NCI-H524 (cell line): ENCODE measurements at places on chromosomes 16 and 17.

DNA sequence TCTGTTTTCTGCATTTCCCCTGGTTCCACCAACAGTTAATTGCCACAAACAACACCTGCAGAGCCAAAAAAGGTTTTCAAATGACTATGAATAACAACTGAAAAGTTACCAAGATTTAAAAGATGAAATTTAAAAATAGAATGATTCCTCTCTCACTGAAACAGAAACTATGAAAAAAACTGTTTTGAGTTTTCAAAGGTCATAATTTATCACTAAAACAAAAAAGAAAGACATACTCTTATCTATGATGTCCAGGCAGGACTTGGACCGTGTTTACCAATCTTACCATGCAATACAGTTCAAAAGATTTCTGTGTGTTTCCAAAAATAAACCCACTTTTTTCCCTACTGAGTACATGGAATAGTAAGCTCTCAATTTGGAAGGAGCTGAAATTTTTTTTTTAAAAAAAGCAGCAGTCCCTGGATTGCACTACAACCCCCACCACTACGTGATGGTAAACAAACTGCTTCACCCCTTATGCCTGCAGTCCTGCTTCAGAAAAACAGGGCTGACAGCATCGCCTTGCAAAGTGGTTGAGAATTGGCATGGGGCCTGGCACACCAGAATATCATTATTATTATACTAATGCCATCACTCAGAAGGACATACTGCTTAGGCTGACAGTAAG, 8.5 kb downstream of the TXNDC11 start:
- no peak for DNase-seq

GRCh38 chr17:9956474-9957131, 51.5 kb upstream of the RCVRN start:
- no peak for DNase-seq

- DNase-seq = no peak
Measured at GRCh38 chr16:27838536-27839175, 224.9 kb downstream of the GSG1L start.

DNA sequence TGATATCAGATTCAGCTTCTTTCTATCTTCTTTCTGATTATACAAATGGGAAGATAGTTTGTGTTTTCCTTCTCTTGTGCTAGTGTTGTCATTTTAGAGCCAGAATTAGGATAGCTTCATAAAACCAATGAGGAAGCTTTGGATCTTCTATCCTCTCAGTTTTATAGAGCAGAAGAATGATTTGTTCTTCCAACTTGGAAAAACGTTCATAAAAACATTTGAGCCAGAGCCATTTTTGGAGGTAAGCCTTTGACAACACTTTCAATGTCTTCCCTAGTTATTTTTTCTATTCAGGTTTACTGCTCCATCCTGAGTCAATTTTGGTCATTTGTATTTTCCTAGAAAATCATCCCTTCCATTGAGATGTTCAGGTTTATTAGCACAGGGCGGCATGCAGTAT, 91.2 kb upstream of the MYOCD start:
- no peak for DNase-seq

GRCh38 chr16:88963583-88963982, 13.4 kb downstream of the CBFA2T3 start:
- DNase-seq = no peak

DNA sequence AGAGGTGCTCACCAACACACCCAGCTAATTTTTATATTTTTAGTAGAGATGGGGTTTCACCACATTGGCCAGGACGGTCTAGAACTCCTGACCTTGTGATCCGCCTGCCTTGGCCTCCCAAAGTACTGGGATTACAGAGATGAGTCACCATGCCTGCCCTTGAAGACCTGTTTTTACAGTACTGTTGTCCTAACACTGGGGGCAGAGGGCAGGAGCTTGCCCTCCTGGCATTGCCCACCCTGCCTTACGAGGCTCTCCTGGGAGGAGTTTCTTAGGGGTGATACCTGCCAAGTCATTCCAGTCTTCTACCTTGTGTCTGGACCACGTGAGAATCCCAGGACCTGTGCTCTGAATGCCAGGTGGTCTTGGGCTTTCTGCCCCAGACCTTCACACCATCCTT, 2.7 kb downstream of the ASPSCR1 start:
- no peak for DNase-seq

- DNase-seq = no peak
Measured at GRCh38 chr17:72445055-72445991, 324.5 kb downstream of the SOX9 start.

DNA sequence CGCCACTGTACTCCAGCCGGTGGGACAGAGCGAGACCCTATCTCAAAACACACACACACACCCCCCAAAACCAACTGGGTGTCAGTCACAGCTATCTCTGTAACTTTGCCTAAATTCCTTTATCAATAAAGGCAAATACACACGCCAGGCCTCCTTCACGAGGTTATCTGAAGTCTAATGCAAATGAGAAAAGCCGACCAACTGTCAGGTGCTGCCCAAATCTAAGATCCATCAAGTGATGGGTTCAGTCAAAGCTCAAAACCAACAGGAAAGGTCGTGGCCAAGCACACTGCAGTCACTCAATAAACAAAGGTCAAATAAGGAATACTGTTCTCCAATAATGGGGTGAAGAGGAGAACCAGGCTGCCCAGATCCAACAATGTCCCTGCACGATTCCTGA, 1.1 kb downstream of the ANKFY1 start:
- DNase-seq = no peak

DNA sequence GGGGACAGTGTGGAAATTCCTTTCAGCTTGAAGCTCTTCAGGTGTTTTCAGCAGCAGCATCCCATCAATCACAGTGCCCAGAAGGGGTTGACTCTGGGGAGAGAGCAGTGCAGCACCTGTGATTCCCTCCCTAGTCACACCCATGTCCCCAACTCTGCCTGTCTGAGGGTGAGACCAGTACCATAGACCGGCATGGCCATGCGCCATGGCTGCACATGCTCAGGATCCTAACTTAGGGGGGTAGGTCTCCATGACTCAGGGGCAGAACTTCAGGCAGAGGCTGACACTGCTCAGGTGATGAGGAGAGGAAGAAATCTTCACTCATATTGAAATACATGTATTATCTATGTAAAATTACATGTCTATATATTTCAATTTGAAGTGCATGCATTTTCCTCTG, 19.9 kb downstream of the CES1 start:
- no peak for DNase-seq

GRCh38 chr17:40791111-40791510, 8.6 kb downstream of the KRT28 start:
- DNase-seq = no peak

GRCh38 chr17:17950806-17951205, 21.4 kb downstream of the TOM1L2 start:
- DNase-seq = no peak

DNA sequence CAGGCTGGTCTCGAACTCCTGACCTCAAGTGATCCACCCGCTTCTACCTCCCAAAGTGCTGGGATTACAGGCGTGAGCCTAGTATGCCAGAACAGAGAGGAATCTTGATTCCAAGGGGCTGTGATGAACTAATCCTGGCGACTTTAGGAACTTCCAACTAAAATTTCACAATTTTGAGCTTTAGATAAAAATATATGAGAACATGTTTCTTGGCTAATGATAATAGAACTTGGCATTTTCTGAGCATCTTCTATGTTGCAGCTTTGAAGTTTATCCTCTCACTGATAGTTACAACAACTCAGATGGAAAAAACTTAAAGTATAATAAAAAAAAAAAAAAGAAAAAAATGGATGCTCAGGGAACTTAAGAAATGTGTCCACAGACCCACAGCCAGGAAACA, 69.8 kb upstream of the WSCD1 start:
- no peak for DNase-seq

DNA sequence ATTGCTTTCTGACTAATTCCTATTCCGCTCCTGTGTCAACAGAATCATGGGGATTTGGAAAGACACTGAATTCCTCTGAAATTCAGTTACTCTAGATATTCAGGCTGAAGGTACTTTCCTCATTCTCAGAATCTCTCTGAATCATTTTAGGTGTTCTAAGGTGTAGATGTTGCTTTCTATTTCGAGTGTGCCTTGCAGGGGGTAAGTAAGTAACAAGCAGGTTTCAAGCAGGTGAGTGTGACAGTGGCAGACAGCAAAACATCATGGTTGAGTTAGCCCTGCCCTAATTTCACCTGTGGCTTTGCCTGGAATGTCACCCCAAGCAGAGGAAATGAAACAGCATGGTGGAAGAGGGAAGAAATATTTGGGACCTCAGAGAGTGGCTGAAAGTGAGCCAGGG, 75.1 kb downstream of the SHISA9 start:
- DNase-seq = no peak

DNA sequence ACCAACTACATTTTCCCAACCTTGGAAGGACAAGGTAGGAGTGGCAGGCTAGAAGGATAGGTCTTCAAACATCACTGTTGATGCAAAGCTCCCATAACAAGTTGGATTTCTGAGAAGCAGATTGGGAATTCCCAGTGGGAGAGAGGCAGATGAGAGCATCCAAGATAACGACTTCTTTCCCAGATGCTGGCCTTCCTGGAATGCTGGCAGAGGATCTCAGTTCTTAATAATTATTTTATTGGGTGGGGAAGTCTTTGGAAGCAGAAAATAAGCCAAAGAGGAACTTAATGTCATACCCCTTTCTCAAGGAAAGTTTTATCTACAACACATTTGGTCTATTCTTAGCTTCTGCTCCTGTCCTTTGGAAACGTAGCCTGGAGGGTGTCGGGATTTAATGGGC, 64.5 kb downstream of the MPRIP start:
- DNase-seq = no peak

DNA sequence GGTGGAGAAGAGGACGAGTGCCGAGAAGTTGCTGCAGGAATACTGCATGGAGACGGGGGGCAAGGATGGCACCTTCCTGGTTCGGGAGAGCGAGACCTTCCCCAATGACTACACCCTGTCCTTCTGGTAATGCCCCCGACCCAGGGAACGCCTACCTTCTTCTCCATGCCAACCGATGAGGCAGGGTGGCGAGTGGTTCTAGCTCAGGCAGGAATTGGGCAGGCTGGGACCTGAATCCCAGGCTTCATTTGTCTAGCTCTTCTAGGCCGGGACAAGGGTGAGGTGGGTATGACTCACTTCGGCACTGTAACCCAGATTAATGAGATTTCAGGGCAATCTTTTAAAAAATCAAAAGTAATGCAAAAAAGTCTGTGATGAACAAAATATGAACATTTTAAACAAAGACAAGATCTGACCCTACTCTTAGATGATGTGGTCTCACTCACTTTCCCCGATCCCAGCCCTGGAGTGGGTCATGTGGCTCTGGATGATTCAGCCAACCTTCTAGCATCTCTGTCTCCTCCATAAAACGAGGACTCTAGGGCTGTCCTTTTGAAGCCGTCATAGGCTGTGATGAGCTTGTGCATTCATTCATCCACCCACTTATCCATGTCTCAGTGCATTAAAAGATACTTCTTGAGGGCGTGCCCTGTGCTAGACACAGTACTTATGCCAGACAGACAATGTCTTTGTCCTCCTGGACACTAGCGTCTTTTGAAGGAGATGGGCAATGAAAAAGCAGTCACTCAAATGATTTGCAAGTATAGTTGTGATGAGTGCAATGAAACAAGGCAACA, 102.6 kb downstream of the SDR42E1 start:
- no peak for DNase-seq

GRCh38 chr16:87135246-87136030, 181.8 kb downstream of the C16orf95 start:
- no peak for DNase-seq

DNA sequence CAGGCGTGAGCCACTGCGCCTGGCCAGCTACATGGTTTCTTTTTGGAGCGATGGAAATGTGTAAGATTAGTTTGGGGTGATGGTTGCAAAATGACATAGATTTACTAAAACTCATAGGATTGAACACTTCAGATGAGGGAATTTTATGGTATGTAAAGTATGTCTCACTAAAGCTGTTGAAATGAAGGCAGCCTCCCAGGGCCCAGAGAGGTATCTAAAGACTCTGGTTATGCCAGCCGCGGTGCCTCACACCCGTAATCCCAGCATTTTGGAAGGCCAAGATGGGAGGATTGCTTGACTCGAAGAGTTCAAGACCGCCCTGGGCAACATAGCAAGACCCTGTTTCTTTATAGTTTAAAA, 254.9 kb downstream of the PARN start:
- no peak for DNase-seq

DNA sequence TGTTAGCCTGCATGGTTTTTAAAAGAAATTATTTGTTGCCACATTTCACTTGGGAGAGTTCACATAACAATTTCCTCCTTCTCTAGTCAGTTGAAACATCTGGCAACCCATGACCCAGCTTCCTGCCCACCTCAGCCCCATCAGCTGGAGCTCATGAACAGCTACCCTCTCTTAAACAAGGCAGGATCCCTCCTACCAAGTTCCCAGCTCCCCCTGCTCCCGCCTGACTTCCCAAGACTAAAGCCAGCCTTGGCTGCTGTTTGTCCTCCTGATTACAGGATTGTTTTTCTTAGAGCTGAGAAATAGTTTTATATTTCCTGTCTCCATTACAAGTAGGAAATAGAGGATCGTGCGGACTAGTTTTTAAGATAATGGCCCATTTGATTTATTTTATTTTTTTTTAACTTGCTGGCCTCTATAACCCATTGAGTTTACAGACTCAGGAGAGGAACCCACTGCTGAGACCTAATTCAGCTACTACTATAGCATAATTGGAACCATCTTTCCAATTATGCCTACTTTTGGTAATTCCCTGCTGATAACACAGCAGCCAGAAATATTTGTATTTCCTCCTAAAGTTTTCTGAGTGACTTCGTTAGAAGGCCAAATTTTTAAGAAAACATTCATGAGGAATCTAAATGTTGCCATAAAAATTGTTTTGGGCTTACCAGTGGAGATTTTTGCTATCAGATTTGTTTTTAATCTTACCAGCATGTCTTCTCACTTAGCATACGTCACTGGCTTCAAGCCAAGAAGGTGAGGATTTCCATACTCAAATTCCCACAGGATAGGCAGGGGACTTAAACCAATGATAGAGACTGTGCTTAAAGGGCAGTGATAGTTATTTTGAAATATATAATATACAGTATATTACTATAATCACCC, 90.0 kb downstream of the ELAC2 start:
- peak; percentile 13 for DNase-seq

- no peak for DNase-seq
Measured at GRCh38 chr16:29863669-29863984, 601 bp upstream of the CDIPT start.

GRCh38 chr17:6753006-6753445, 2.8 kb upstream of the XAF1 start:
- DNase-seq = no peak

GRCh38 chr17:3959921-3960601, 4.2 kb downstream of the ATP2A3 start:
- no peak for DNase-seq
